Activated T-helper 1 cell treated with anti-CD3 and anti-CD28 coated beads, Interleukin-12 subunit alpha, Interleukin-12 subunit beta, Interleukin-2, Interleukin-4 antibody, amounts not matched to agents 30 ng/mL and 10 ng/mL and 1 ng/mL, durations not matched to agents 14 hours and 24 hours and 36 hours (primary cell): ENCODE measurements at places on chromosomes 1 and 21.

DNA sequence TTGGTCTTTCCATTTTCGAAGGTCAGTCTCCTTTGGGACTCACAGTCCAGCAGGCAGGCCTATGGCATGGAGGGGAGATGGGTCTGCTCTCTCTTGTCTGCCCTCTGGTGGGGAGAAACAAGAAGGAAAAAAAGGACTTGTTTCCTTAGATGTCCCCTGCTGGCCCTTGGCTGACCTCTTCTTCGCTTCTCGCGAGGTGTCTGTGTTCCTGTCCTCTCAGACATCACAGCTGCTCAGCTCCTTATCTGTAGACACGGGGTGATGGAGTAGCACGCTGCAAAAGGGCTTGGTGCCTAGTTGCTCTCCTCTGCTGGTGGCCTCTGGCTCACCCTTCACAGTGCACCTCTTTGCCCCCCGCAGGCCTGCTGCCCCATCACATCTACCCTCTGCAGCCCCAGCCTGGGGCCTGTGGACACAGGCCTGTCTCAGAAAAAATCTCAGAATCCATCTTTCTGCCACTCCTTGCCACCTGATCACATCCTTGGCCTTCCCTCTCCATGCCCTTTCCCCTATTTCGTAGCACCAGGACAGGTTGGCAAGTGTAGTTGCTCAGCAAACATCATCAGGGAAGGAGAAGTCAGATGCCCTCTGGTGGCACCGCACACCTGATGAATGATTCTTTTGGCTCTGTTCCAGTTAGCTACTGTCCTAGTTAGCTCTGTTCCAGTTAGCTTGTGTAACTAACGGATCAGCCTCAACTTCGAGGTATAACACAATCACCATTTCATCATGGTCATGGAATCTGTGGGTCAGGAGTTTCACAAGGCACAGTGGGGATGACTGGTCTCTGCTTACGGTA is 18.7 kb upstream of the AK2 start:
- peak; percentile 12 for DNase-seq

GRCh38 chr1:36384542-36385409 is 948 bp downstream of the STK40 start:
- peak; percentile 27 for DNase-seq

DNA sequence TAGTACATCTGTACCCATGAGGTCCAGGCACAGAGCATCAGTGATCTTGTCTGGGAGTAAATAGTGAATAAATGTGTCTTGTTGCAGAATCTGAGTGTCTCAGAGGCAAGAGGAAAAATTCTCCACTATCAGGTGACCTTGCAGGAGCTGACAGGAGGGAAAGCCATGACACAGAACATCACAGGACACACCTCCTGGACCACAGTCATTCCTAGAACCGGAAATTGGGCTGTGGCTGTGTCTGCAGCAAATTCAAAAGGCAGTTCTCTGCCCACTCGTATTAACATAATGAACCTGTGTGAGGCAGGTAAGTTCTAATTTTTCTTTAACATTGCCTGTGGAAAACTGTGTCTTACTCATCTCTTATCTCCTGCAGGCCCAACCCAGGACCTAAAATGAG is 43.1 kb downstream of the IL12RB2 start:
- peak; percentile 48 for DNase-seq

GRCh38 chr1:119160866-119161265 is 20.4 kb upstream of the WARS2 start:
- DNase-seq, result no peak

- DNase-seq, result no peak
Observed at GRCh38 chr1:245217853-245218608, 63.2 kb downstream of the KIF26B start.

DNA sequence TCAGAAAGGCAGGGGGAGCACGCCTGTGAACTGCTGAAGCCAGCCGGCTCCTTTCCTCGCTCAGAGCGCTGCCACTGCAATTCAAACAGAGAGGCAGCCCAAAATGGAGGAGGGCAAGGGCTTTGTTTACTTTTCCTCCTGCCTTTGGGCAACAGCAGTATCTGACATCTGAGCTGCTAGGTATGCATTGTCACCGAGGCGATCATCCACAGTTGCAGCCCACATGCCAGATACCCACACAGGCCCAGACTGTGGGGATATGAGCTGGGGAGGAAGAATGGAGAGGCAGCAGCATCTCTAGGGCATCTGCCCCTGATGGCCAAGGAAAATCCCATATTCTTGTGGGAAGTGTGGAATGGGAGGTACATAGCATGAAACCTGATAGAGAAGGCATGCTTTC is 357.1 kb downstream of the BARHL2 start:
- no peak for DNase-seq

- DNase-seq, result no peak
Observed at GRCh38 chr1:207202480-207202879, 98.4 kb downstream of the C4BPA start.

DNA sequence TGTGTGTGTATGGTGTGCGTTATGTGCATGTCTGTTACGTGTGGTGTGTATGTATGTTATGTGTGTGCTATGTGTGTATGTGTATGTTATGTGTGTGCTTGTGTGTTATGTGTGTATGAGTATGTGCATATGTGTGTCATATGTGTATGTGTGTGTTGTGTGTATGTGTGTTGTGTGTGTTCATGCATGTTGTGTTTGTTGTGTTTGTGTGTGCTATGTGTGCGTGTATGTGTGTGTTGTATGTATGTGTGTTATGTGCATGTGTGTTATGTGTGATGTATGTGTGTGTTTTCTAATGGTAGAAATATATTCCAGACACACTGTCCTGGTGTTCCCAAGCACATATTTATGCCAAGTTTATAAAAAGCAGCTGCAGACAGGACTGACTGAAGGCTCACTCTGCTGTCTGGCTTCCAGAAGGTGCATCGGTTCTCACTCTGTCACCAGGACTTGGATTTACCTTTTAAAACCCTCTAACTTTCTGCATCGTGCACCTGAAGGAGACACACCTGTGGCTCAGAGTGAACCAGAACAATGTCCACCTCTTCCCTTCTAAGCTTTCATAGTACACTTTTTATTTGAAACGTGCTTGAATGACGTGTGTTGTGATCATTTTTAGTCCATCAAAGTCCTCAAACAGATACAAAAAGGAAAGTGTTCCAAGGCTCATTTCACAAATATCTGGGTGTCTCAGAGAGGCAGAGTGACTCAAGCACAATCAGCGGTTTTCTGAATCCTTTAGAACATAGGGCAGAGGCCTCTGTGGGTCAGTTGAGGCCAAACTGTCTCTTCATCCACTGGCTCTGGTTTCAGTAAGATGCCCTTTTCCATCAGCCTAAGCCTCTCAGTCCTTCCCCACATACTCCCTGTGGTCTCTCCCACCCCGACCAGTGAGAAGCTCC is 49.9 kb downstream of the TOMM20 start:
- DNase-seq, result no peak

DNA sequence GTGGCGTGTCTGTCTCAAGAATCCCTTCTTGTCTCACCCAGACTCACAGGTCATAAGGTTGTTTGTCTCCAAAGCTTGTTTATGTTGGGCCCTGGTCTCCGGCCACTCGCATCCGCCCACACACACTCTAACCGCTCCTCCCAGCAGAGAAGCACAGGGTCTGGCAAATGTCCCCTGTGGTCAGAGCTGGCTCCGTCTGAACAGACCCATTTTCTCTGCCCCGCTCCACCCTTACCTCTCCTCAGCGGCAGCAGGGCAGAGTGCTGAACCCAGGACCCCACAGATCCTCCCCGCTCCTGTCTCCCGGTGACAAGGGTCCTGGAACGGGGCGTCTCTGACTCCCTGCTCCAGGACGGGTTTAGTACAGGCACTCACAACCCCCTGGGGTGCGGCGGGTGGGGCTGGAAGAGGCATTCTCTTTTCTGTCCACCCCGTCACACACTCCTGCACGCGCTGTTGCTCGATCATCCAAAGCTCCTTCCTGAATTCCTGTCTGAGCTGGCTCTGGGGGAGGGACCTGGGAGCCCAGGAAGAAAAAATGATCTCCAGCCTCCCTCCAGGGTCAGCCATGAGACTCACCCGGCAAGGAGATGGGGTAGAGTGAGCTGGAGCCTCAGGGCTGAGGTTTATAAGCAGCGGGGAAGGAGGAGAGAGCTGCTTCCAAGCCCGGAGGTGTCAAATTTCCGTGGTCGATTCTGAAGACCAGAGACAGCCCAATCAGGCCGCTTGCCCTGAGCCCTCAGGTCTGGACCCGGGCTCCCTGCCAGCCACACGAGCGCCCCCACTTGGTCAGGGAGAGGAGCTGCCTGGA is at the start of gene S100A13:
Gene S100A13, minus strand, starts transcription at position 602 of the 811 bp plus-strand sequence. CDS start 1,033 bp downstream, outside the sequence.
- no peak for DNase-seq

DNA sequence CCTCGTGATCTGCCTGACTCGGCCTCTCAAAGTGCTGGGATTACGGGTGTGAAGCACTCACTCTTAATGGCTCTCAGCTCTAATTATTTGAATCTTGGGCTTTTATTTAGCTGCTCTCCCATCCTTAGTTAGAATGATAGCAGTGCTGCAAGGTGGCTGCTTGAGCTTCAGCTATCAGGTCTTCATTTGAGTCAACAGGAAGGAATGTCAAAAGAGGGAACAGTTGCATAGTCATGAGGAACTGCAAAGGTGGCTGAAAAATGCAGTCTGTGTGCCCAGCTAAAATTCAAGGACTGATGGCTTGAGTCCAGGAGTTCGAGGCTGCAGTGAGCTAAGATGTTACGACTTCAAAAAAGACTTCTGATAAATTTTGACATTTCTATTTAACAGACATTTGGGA is 55.6 kb downstream of the UCK2 start:
- no peak for DNase-seq

- no peak for DNase-seq
Observed at GRCh38 chr1:56817716-56818463, 1.3 kb downstream of the FYB2 start.

DNA sequence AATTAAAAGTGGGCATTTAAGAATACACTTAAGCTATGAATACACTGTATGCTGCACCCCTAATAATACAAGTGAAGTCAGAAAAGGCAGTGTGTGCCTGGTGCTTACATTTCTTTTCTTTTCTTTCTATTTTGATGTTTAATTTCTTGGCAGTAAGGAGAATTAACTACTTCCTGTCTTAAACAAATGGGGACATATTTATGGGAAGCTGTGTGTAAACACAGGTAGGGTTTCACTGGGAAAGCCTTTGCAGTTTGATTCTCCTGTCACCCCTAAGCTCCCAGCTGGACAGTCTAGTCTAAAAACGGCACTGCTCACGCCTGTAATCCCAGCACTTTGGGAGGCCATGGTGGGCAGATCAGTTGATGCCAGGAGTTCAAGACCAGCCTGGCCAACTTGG is 146.0 kb downstream of the MIS18A start:
- no peak for DNase-seq

DNA sequence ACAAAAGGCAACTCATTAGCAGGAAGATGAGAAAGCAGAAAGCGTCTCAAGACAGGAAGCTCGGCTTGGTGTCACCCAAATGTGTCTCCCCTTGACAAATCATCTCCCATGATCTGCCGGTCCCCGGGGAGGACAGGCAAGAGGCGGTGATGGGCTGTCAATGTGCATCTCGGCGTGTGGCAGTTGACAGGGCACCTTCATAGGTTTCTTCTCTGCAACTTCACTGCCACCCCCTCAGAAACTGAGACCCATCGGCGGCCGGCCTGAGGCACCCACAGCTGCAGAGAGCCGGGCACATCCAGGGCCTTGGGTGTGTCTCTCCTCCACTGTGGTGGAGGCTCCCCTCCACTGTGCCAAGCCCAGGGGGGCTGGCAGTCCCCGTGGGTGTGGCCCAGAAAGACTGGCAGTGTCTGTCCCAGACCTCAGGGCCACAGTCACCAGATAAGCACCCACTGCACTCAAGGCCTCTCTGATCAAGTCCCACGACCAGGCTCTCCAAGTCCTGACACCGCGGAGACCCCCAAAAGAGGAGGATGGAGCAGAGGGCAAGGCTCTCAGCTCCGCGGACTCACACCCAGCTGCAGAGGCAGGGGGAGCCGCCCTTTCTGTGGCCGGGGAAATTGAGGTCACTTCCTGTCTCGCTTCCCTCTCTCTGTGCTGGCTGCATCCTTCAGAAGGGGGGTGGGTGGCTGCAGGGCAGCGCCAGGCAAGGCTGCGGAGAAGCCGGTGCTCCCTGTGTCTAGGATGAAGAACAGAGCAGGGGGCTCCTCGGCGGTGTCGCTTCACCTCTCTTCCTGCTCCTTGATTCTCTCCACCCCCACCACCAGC is 39.6 kb upstream of the LBR start:
- peak; percentile 80 for DNase-seq

DNA sequence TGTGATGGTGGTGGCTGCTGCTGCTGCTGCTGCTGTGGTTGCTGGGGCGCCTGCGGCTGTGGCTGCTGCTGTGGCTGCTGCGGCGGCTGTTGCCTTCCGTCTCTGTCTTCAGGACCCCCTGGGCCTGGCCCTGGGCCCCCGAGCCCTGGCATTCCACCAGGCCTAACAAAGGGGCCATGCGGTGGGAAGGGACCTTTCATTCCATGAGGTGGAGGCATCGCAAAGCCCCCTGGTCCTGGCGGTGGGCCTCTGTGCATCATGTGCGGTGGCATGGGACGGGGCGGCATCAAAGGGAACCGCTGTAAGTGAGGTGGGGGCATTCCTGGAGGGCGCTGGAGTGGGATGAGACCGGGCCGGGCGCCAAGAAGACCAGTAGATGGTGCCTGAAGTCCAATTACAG is 12.4 kb downstream of the SOD1 start:
- no peak for DNase-seq

DNA sequence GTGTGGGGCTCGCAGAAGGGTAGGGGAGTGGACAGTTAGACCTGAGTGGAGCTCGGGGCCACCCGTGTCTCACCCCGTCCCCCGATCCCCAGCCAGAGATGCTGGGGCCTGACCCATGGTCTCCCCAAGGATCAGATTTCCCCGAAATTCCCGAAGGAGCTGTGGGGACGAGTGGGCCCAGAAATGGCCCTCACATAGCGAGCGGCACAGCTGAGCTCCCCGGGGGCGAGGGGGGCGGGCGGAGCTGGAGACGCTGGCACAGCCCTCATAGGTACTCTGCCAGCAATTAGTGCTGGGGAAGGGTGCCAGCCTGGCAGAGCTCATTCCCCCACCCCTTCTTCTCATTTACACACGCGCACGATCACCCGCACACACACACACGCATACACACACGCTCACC is 9.2 kb downstream of the CASZ1 start:
- DNase-seq, result no peak

GRCh38 chr1:212982430-212983152 is 32.2 kb downstream of the VASH2 start:
- no peak for DNase-seq

- no peak for DNase-seq
Observed at GRCh38 chr1:207745285-207745684, 6.6 kb upstream of the CD46 start.

DNA sequence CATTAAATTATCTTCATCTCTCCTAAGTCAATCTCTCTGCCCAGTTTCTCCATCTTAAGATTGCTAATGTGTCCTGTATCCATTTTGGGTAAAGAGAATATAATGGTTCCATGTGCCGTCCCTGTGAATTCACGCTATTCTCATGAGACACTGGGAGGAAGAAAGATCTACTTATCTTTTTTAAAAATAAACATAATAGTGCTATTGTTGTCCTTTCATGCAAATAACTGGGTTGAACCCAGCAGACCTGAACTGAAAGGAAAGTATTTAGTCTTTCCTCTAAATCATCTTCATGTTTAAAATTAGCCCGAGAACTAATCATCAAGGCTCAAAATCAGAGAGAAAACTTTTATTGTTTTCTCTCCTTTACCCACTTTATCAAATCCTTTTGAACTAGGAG is 22.4 kb downstream of the SLAMF1 start:
- DNase-seq, result no peak
